H7 (cell line): ENCODE measurements at places on chromosomes 5 and 9. TPM values are rescaled to one million over a fixed set of nuclear protein-coding genes. Genes with fewer than 3 reads are reported as not detected.

DNA sequence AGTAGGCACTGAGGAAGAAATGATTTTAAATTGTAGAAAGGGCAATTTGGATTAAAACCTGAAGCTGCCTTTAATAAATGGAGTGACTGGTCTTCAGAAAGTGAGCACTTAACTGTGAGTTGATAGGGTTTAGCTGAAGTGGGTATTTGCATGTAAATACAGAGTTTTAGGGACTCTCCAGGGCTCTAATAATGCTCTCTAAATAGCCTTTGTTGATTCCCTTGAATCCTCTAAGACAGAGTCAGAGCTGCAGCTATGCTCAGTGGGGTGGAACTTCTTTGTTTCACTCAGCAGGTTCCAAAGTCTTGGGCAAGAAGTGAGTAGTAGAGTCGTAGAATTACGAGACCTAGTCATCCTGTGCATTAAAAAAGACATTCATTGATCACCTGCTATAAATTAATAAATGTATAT lies 21.4 kb downstream of the GLRA1 start:
- peak; percentile 69 for DNase-seq

DNA sequence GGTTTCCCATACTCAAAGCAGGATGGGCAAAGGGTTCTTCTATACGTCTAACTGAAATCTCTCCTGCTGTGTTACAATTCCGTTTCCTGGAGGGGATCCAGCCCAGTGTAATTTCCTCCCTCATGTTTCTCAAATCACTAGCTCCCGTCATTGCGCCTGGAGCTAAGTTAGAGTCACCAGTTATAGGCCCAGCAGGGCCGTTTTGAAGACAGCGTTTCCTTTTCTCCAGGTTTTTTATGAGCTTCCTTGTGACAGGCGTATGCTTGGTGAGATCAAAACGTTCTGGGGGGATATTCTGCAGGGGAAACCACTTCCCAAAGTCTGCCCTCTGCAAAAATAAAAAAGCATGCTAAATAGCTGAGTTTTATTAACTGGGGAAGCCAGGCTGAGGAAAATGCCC lies 53.0 kb upstream of the WWC1 start:
- DNase-seq = no peak

- no peak for DNase-seq
These were observed 361.7 kb upstream of the FTMT start for GRCh38 chr5:121489972-121490371.

DNA sequence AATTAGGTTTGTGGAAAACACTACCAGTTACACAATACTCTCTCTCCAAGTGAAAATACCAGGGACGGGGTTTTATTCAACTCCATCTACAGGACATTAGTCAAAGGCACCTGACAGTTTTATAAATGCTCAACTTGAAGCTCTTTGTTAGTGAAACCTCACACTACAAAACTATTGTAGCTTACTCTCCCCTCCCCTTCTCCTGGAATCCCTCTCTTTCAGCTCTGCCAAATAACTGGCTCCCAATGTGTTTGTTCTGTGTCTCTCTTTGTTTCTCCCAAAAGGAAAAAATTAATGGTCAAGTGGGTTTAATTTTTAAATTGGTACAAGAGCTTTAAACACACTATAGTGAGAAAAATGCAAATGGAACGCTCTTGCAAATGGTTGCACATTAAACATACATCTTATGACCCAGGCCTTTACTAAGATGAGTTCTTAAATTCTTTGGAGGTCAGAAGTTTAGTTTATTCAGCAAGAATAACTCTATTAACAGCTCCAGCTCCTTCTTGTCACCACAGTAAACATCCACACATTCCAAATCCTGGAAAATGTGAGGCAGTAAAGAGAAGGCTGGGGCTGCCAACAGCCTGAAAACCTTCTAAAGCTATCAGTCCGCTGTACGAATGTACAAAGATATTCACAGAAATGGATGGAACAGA lies 48.4 kb downstream of the ZNF608 start:
- DNase-seq = no peak

DNA sequence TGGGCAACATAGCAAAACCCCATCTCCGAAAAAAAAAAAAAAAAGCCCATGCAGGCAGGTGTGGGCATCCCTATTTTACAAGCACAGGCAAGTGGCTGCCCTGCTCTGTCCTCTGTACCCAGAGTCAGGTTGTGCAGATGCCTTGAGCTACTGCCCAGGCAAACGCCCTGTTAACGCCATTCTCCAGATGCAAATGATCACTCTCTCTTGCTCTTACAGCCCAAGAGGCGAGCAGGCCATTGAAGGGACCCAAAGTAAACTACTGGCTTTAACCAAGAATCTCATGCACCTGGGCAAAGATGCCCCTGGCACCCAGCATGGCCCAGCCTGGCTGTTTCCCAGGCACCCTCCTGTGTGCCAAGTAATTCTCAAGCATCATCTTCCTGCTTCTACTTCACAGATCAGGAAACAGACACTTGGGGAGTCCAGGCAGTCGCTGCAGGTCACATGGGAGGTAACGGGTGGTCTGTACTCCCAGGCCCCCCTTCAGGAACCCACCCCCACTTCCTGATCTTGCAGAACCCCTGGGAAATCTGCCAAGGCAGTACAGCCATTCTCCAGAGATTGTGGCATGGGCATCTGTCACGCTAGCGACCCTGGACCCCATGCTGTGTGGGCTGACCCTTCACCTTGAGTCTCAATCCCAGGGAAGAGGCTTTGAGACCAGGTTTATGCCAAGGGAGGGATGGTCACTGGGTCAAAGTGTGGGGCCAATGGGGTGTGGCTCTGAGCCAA lies 14.2 kb downstream of the EEIG1 start:
- DNase-seq = no peak

DNA sequence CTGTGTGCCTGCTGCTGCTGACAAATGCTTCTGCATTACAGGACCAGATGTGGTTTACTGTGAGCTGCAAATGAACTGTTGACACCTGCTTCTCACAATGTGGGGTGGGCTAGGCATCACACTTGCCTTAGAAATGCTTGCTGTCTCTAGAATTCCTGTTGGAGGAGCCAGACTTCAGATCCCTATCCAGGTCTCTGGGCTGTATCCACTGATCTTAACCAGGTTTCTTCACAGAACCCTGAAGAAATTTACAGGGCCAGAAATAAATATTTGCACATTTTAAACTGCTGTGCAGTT lies 255.4 kb downstream of the FAM114A2 start:
- no peak for DNase-seq

DNA sequence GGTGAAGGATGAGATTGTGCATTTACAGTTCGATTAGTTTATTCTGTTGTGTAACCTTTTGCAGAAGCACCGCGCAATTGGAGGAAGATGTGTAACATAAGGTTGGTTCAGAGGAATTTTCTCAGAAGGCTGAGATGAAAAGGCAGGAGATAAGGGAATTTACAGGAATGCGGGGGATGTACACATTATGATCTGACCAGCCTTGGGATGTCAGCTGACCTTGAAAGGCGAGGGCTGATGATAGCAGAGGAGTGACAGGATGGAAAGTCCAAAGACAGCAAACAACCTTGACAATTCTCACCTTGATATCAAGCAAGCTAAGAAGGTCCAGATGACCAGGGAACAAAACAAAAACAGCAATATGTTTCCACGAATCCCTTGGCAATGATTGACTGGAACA lies 88.8 kb downstream of the OTULIN start:
- DNase-seq = no peak

GRCh38 chr9:21075484-21075883 lies 2.3 kb downstream of the IFNB1 start:
- no peak for DNase-seq

- DNase-seq = no peak
These were observed 483.7 kb downstream of the ELAVL2 start for GRCh38 chr9:23342291-23342690.

- no peak for DNase-seq
These were observed 126.0 kb downstream of the GABRB2 start for GRCh38 chr5:161420521-161420920.

GRCh38 chr9:112831281-112831851 lies 59.3 kb downstream of the SLC46A2 start:
- DNase-seq = no peak

- DNase-seq = no peak
These were observed 293.4 kb downstream of the EDIL3 start for GRCh38 chr5:84091127-84091799.

GRCh38 chr9:34986540-34987047 lies 3.0 kb upstream of the DNAJB5 start:
- DNase-seq = peak; percentile 41

GRCh38 chr9:97682242-97682641 lies 14.9 kb downstream of the XPA start:
- DNase-seq = no peak

DNA sequence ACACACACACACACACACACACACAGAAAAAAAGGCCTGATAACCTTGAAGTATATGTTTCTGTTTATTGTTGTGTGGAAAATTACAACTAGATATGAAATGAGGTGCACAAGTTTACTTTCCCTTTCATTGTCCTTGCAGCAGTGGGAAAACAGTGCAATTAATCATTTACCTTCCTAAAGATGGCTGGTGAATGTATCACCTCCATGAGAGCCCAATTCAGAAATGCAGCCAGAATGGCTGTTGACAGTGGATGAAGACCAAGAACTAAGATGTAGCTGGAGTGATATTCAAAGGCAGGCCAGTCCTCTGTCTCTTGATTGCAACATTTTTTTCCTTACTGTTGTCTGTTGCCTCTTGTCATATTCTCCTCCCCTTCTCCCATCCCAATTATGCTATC lies 49.6 kb upstream of the EIF4EBP3 start:
- DNase-seq = no peak

DNA sequence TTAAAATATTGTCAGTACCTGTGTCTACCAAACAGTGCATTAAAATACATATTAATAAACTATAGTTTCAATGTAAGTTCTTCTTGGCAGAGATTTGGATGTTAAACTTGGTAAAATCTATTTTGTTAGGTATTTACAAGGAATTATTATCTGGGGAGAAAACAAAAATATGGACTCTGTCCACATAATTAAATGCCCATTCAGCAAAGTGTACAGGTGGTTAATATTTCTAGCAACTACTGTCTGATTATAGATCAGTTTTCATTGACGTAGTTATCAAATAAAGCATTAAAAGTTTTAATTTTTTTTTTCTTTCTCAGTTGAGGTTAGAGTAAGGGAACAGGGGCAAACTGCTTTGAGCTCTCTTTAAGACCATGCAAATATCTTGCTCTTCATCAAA lies 88.9 kb downstream of the NNT start:
- no peak for DNase-seq

DNA sequence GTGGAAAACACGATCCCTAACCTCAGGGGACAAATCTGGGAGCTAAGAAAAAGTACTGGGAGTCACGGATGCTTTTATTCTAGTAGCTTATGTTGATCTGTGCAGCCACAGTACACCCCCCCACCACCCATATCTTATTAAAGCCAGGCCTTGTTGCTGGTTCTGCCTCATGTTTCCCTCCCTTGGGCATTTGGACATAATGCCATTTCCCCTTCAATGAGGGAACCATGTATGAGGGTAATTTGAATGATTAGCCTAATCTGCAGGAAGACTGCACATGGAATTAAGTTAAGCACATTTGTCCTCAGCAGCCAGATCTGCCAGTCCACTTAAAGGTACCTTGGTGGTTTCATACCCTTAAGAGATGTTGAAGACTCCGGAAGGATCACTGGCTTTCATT lies 102.0 kb downstream of the ARHGAP26 start:
- DNase-seq = no peak

DNA sequence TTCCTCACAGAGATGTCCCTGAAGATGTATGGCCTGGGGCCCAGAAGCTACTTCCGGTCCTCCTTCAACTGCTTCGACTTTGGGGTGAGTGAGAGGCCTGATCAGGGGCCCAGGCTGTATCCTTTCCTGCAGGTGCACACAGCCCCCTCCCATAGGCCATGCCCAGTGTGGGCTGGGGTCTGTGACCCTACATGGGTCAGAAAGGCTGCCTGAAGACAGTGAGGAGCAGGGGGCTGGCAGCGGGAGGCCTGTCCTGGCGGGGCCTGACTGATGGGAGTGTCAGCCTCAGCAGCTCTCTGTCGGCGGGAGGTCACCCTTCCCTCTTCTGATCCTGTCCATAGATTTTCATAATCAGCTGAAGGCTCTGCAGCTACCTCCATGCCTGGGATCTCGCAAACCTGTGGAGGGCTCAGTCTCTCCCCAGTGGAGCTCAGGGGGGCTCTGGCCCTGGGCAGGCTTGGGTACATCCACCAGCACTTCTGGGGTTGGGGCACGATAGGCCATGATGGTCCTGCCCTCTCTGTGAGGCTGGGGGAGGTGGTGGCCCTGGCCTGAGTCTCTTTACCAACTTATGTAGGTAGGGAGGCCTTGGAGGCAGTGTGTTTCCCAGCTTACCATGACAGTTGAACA lies 98.5 kb downstream of the CACNA1B start:
- DNase-seq = peak; percentile 10

GRCh38 chr9:94076557-94076956 lies 7.7 kb upstream of the PTPDC1 start:
- DNase-seq = no peak

GRCh38 chr9:10678010-10678409 lies 65.2 kb upstream of the PTPRD start:
- DNase-seq = no peak

The C5orf58 gene
- 4.3 and 4.9 TPM in 2 replicates for total RNA-seq

The DHX29 gene
- total RNA-seq = 28.4 and 28.7 TPM in 2 replicates

The FST gene
- total RNA-seq = 15.9 and 20.8 TPM in 2 replicates

The PTPDC1 gene
- total RNA-seq = 8.5 and 15.4 TPM in 2 replicates

The SLC36A1 gene
- total RNA-seq = 6.7 and 7.1 TPM in 2 replicates

The F2RL2 gene
- 0.69 TPM in 1 of 2 replicates, not detected in the other for total RNA-seq

The RAI14 gene
- total RNA-seq = 62.0 and 65.4 TPM in 2 replicates

The SHISAL2B gene
- total RNA-seq = 15.4 and 22.5 TPM in 2 replicates

The PITX1 gene
- not detected in 2 replicates for total RNA-seq

The NME5 gene
- total RNA-seq = 0.44 and 1.2 TPM in 2 replicates
